ENCODE measurements at places on chromosomes 4 and X. TPM values are rescaled to one million over a fixed set of nuclear protein-coding genes. Genes with fewer than 3 reads are reported as not detected.

Gene BMX
- total RNA-seq = not detected

Gene PITX2
- 0.49 TPM for total RNA-seq

Gene KLKB1
- total RNA-seq = not detected

Gene PDGFRA
- 2.9 TPM for total RNA-seq

Gene NALF2
- not detected for total RNA-seq

Gene VSIG4
- total RNA-seq = not detected

Gene ACOX3
- 20.9 TPM for total RNA-seq

Gene CTAG2
- 2.8 TPM for total RNA-seq

Gene SCML2
- total RNA-seq = 0.38 TPM

Gene MSX1
- 0.16 TPM for total RNA-seq

Gene DNAAF6
- total RNA-seq = not detected

Gene PNMA3
- total RNA-seq = under 0.01 TPM

Gene NOX1
- total RNA-seq = not detected

Gene PLXNB3
- total RNA-seq = 8.4 TPM

Gene EMCN
- total RNA-seq = not detected

Gene USP17L20
- total RNA-seq = not detected

Gene SH2D1A
- not detected for total RNA-seq

Gene ARX
- not detected for total RNA-seq
